ENCODE measurements at places on chromosomes 7 and 10. TPM values are rescaled to one million over a fixed set of nuclear protein-coding genes. Genes with fewer than 3 reads are reported as not detected.

The NT5C2 gene
- 220 TPM for total RNA-seq

The CALHM2 gene
- total RNA-seq, result 18.1 TPM

The LRIT1 gene
- total RNA-seq, result not detected

The HTR5A gene
- total RNA-seq, result not detected

The H2BK1 gene
- not detected for total RNA-seq

The FAM20C gene
- total RNA-seq, result 10.3 TPM

The CACUL1 gene
- 37.4 TPM for total RNA-seq

The VAX1 gene
- 0.25 TPM for total RNA-seq

The LEP gene
- not detected for total RNA-seq

The CDH23 gene
- total RNA-seq, result under 0.01 TPM

The SPDYE2B gene
- not detected for total RNA-seq

The LIPM gene
- total RNA-seq, result not detected

The TRPV6 gene
- total RNA-seq, result not detected

The GDF2 gene
- not detected for total RNA-seq

The SPDYE9 gene
- total RNA-seq, result 0.54 TPM

The RADIL gene
- 13.1 TPM for total RNA-seq

The TBXAS1 gene
- total RNA-seq, result 4.0 TPM

The ZNF239 gene
- total RNA-seq, result 11.5 TPM

The PLCE1 gene
- 0.32 TPM for total RNA-seq

The SYCE1 gene
- not detected for total RNA-seq

The FAM53B gene
- 10.8 TPM for total RNA-seq

The GPRIN2 gene
- total RNA-seq, result not detected

The LAMB4 gene
- total RNA-seq, result 0.59 TPM

The EIF3A gene
- total RNA-seq, result 204 TPM

The NPY4R2 gene
- not detected for total RNA-seq

The RAB19 gene
- total RNA-seq, result not detected

The PLAC9 gene
- not detected for total RNA-seq

The GIMAP4 gene
- not detected for total RNA-seq

The GPR26 gene
- total RNA-seq, result not detected

The VWA2 gene
- total RNA-seq, result not detected

The GCK gene
- total RNA-seq, result not detected

The CLEC5A gene
- not detected for total RNA-seq

The NACAD gene
- not detected for total RNA-seq

The CALHM1 gene
- not detected for total RNA-seq

The FAM221A gene
- 3.3 TPM for total RNA-seq

The PSPH gene
- 40.3 TPM for total RNA-seq

The MLXIPL gene
- total RNA-seq, result 1.6 TPM

The NUP205 gene
- 103 TPM for total RNA-seq

The CACNB2 gene
- 2.5 TPM for total RNA-seq

Measured in NCI-H460 (cell line).